NCI-H446 (cell line): ENCODE measurements at places on chromosomes 12 and 14.

GRCh38 chr12:108106599-108106998, 22.5 kb upstream of the WSCD2 start:
- no peak for DNase-seq

GRCh38 chr12:89062996-89063395, 289.3 kb downstream of the DUSP6 start:
- DNase-seq, result no peak

- DNase-seq, result no peak
Measured at GRCh38 chr12:132389526-132390286, 60.3 kb upstream of the GALNT9 start.

GRCh38 chr14:104286086-104286485, 147.7 kb downstream of the KIF26A start:
- DNase-seq, result no peak

- DNase-seq, result no peak
Measured at GRCh38 chr14:64825509-64825908, 54.2 kb downstream of the SPTB start.

DNA sequence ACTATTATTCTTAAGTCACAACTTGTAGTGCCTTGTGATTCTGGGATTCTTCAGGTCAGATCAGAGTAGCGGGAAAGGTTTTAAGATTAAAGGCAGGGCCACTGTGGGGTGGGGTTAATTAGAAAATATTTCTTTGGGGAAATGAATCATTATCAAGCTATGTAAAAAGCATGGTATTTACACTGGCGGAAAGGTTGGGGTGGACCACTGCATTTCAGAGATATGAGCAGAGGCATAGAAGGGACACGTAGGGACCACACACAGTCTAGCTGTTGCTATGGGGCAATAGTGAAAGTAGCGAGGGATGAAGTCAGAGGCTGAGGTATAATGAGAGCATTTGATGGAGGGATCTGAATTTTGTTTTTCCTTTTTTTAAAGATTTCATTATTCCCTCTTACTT, 31.7 kb upstream of the KCNH3 start:
- DNase-seq, result no peak

- DNase-seq, result no peak
Measured at GRCh38 chr14:34826661-34827060, 48.5 kb downstream of the BAZ1A start.

DNA sequence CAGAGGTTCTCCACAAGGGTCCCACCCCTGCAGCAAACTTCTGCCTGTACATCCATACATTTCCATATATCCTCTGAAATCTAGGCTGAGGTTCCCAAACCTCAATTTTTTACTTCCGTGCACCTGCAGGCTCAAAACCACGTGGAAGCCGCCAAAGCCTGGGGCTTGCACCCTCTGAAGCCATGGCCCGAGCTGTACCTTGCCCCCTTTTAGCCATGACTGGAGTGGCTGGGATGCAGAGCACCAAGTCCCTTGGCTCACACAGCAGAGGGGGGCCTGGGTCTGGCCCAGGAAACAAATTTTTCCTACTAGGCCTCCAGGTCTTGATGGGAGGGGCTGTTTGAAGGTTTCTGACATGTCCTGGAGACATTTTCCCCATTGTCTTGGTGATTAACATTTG, 84.4 kb downstream of the FSCB start:
- DNase-seq, result no peak

- no peak for DNase-seq
Measured at GRCh38 chr12:4177262-4177661, 96.3 kb upstream of the CCND2 start.

GRCh38 chr12:121620333-121620891, 5.9 kb upstream of the ORAI1 start:
- DNase-seq, result no peak

DNA sequence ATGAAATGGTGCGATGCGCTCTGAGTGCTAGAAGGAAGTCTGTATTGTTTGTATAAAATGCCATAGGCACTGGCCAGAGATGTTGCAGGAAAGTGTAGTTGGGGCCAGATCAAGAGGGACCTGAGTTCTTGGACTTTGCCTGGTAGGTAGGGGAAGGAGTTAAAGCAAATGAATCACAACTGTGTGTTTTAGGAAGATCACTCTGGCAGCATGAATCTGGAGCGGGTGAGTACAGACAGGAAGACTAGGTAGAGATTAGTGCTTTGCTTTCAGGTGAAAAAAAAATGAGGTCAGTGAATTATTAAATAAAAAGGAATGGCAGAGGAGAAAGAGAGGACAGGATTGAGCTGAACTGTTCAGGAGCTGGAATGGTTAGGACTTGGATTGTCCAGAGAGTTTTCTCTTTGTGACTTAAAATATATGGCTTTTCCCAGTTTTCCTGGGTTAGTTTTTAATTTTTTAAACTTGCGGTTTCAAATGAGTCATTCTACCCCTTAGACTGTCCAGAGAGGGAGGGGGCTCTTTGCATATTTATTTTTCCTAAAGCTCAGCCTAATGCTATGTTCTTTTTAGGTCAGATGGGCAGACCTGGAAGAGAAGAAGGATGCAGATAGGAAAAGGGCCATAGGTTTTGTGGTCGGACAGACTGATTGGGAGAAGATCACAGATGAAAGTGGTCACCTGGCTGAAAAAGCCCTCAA, 41.1 kb downstream of the PROX2 start:
- DNase-seq, result no peak

GRCh38 chr12:65962921-65963861, 138.9 kb downstream of the HMGA2 start:
- DNase-seq, result no peak

GRCh38 chr12:46436747-46437146, 64.2 kb upstream of the SLC38A2 start:
- no peak for DNase-seq

GRCh38 chr12:39252628-39253027, 190.3 kb downstream of the KIF21A start:
- no peak for DNase-seq

GRCh38 chr14:22613106-22613695, 15.1 kb downstream of the ABHD4 start:
- no peak for DNase-seq

DNA sequence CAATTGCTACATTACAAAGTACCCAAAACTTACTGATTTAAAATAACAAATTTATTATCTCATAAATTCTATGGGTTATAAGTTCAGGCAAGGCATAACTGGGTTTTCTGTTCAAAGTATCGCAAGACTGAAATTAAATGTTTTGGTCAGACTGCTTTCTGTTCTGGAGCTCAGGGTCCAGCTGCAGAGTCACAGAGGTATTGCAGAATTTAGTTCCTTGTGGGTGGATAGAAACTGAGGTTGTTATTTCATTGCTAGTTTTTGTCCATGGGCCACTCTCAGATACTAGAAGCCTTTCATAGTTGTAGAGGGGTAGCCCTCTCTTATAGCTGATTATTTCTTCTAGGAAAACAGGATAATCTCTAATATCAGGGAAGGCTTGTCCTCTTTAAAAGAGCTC, 467.9 kb downstream of the TRHDE start:
- DNase-seq, result no peak

DNA sequence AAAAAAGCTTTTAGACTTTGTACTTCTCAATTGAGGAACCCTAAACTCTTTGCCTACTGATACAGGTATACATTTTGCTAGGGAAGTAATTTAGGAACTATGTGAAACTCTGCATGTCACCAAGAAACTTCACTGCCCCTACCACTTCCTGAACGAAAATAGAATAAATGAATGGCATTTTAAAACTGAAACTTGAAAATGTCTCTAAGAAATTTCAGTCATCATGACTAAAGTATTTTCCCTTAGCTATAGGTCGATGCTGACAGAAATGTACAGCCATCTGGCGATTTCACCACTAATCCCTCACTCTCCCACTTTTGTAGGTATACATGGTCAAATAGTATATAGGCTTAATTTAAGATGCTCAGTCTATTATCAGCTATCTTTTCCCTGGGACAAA, 194.9 kb upstream of the SYT10 start:
- no peak for DNase-seq

DNA sequence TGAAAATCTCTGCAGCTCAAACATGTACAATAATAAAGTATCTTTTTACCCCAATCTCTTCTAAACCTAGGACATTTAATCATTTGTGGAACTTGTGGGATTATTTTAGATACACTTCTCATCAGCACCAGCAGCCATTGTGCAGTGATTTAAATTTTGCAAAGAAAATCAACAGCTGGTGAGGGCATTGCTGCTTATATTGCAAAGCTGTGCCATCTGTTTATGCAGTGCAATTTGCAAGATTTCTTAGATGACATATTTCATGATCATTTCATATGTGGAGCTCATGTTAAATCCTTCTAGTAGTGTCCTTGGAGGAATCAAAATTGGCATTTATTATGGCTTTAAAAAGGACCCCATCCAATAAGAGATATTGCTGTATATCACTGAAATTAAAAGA, 320.7 kb downstream of the BTG1 start:
- DNase-seq, result no peak

GRCh38 chr12:11656550-11656949, 7.1 kb downstream of the ETV6 start:
- no peak for DNase-seq

- DNase-seq, result no peak
Measured at GRCh38 chr14:58765418-58765831, 127.7 kb downstream of the DACT1 start.

GRCh38 chr14:25759256-25759655, 709.3 kb upstream of the STXBP6 start:
- no peak for DNase-seq

DNA sequence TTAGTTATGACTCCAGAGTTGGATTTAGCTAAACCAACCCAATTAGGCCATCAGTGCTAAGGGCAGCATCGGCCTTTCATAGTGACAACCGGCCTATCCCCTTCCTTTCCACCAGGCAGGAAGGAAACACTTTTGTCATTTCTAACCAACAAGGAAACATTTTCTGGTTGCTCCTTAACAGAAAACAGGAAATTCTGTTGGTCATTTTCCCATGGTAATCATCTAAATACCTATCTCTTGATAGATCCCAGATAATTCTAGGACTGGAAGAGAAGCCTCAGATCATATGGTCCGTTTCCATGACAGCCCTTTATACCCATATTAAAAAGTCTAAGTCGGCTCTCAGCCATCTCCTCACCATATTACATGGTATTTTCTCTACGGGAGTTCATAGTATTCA, 79.2 kb upstream of the USP44 start:
- no peak for DNase-seq

GRCh38 chr12:107091381-107091780, 2.0 kb downstream of the CRY1 start:
- DNase-seq, result peak; percentile 32

GRCh38 chr14:57831981-57832380, 33.9 kb downstream of the SLC35F4 start:
- peak; percentile 6 for DNase-seq

GRCh38 chr12:59404109-59404650, 191.6 kb upstream of the SLC16A7 start:
- DNase-seq, result no peak

- no peak for DNase-seq
Measured at GRCh38 chr14:47257013-47257412, 418.4 kb downstream of the MDGA2 start.

DNA sequence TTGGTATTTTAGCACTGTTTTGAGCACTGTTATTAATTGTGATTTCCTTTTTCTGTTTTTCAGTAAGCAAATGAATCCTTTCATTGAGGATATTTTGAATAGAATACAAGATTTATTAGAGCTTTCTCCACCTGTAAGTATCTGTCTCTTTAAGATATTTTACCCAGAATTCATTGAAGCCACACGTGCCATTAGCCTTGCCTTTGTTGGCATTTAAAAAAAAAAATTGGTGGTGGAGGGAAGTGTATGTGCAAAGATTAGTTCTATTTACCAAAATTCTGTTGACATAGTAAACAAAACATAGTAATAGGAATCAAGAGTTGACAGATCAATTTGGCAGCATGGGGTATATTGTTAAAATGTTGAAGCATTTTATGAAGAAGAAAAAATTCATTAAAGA, 23.8 kb downstream of the XPOT start:
- no peak for DNase-seq

GRCh38 chr12:44930972-44931600, 55.0 kb upstream of the NELL2 start:
- DNase-seq, result peak; percentile 29

GRCh38 chr12:60101715-60102114, 505.9 kb downstream of the SLC16A7 start:
- no peak for DNase-seq

DNA sequence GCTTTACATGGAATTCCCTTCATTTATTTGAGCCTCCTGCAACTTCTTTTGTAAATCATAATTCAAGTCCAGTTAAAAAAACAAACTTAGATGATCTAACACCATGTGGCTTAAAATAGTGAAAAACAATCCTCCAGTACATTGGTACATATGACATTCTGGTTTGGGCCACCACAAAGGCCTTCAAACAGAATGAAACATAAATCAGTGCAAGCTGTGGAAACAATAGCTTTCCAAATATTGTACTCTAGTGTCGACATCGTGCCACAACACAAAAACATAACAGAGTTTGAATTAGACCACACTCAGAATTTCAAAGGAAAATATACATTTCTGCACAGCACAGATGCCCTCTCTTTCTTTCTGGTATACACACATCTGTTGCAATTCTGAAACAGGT, 751.3 kb downstream of the SLC6A15 start:
- no peak for DNase-seq

GRCh38 chr14:30994681-30995620, 30.5 kb upstream of the AP4S1 start:
- no peak for DNase-seq

GRCh38 chr14:84228702-84229101, 1301.2 kb upstream of the FLRT2 start:
- DNase-seq, result no peak

GRCh38 chr14:101126731-101127130, 223.2 kb upstream of the RTL1 start:
- DNase-seq, result no peak

DNA sequence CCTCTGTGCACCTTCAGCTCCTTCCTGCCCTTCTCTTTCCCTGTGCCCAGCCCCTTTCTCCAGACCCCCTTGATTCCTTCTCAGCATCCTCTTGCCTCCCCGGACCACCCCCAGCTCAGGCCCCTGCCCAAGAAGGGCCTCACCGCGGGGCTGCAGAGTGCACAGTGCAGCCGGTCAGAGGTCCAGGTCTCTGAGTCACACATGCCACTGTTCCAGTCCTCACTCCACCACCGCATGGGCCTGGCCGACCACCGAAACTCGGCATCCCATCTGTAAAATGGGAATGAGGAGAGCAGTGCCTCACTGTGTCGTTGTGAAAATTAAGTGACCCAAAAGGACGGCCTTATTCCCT, 13.3 kb downstream of the BDKRB1 start:
- DNase-seq, result no peak

GRCh38 chr12:30795410-30796312, 40.9 kb upstream of the CAPRIN2 start:
- no peak for DNase-seq

DNA sequence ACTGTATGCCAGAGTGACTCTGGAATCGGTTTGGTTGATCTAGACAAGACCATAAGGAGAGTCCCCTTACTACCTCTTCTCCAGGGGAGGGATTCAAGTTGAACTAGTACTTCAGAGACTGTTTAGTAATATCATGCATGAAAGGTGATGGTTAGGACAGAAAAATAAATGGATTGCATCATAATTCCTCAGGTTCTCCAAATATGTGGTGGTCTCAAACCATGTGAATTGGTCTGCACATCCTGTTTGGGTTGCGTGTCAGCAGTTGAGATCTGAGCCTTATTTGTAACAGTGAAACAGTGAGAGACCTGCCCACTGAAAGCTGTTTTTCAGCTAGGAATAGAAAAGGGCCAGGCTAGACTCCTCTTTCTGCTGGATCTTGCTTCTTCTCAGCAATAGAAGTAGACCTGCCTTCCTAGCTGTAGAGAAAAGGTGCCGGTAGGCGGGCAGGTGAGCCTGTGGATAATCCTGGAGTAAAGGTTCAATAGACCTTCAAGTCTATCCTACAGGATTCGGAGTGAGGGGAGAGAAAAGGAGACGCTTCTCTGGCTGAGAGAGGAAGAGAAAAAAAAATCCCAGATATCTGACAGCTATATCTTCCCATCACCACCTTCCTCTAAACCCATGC, 258.5 kb upstream of the E2F7 start:
- no peak for DNase-seq
